COR-L47 (cell line): ENCODE measurements at places on chromosomes 13 and 19.

DNA sequence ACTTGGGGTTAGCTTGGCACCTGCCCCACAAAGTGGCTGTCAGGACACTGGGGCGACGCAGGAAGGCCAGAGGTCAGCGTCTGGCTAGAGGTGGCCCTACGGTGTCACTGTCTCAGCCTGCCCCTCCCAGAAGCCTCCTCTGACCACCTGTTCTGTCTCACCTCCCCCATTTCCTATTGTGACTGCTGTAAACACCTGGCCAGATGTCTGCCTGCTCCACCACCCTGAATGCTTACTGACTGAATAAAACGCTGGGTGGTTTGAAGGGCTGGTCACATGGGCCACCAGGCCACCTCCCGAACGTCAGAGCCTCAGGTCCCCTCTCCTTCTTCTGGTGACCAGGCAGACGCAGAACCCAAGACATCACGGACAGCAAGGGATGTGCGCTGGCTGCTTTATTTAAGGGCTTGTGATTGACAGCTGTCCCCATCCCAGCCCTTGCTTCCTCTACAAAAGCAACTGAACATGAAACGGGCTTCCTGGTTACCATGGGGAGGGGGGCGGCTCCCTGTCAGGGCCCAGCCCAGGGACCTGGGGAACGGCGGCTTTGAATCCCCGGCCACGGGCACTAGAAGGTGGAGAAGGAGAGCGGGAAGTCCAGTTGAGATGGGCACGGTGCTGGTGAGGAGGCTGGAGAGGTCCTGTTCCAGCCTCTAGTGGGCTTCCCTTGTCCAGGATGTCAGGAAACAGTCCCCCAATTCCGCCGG is 6.2 kb downstream of the ELOF1 start:
- DNase-seq, result no peak

- no peak for DNase-seq
These were observed 17.1 kb downstream of the MIER2 start for GRCh38 chr19:327291-328024.

DNA sequence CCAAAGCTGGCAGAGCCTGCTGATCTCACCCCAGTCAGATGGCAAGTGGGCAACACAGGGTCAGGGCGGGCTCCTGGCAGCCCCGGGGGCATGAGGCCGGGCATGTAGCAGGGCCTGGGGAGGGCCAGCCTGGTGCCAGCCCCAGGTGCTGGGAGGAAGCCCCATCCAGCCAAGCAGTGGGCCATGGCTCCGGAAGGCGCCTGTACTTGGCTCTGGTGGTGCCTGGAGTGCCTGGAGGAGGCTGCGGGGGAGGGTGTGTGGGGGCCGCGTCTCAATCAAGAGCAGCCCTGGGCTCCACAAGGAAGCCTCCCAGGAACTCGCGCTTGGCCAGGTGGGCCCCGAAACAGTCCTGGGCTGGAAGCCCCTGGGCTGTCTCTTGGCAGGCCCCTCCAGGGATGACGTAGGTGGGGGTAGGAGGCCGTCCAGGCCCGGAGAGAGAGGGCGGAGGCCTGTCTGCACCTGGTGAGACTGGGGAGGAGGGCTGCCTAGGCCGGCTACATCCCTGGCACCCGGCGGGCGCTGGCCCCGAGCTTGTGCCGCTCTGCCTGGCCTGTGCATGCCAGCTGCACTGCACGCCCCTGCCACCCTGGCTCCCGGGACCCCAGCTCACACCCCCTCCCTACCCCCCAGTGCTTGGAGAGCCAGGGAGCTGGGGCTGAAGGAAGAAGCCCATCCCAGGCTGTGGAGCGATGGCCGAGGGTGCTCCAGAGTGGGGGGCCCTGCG is 45.9 kb downstream of the COMP start:
- no peak for DNase-seq

DNA sequence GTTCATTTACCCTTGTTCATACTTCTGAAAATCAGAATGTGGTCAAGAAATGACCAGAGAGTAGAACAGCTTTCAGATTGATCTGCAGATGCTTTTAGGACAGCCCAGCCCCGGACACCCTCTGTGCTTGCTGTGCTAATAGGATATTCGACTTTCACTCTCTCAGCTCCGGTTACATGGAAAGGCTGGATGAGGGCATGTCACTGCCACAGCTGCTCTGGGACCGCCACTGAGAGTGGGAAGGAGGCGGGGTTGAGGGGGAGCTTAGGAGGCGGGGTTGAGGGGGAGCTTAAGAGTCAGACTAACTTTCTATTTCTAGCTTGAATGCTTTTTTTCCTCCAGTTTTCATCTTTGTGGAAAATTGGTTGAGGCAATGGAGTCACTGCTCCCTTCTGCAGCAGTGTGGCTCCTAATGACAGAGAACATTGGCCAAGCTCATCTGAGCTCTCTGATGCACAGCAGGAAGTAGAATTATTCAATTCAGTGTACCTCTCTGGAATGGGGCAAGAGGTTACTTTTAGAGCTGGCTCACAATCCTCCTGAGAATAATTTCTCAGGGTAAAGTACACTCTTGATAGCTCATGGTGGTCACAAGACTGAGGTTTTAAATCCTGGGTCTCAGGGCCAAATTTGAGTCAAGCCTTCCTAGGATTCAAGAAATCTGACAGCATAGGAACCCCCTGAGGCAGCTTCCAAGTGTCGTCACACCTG is 74.6 kb upstream of the NPAS1 start:
- DNase-seq, result no peak
